GOT3 (cell line): ENCODE measurements at places on chromosomes 6 and 20.

- DNase-seq: no peak
Observed at GRCh38 chr6:29723666-29724588, 693 bp downstream of the HLA-F start.

DNA sequence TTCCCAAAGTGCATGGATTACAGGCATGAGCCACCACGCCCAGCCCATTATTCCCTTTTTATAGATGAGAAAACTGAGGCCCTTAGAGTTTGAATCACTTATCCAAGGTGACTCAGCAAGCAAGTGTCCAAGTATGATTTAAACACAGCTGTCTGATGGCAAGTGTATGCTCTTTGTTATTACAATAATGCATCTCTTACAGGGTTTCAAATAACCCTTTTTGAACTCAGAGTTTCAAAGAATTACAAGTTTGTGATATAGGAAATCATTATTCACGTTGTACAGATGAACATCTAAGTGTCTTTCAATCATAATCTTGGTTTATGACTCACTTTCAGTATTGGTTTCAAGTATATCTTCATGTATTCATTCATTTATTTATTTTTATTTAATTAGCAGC lies 63.0 kb downstream of the CD83 start:
- no peak for DNase-seq

DNA sequence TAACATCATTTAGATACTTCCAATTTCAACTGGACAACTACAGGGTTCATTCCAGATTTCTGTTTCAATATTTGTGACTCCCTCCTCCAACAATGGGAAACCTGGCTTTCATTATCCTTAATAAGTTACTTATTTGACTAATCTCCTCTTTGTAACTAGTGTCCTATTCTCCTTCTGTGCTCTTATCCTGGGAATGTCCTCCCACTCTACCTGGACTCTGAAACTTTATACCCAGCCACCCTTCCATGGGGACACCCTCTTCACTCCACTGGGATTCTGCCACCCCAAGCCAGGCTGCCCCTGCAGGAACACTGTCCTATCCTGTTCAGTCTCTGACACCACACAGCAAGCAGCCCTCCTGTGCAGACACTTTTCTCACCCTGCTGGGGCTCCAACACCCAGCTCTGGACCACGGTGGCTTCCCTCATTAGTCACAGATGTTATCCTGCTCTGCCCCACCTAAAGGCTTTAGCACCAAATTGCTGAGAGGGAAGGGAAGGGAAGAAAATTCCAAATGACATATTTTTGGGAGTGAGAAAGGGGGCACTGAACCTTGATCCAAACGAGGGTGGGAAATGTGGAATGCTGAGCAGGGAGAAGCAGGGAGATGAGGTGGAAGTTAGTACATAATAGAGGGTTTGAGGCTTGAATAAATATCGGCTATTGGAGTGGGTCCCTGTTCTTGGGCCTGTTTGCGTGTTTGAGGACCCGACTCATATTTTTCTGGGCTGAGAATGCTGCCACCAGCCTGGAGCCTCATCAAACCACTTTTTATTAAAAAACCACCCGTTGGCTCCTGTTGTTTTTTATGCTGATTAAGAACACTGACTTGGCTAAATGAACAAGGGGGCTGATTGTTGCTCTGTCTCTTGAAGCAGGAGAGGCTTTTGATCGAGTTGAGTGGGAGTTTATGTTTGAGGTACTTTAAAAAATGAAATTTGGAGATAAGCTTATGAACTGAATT lies 54.0 kb upstream of the AKIRIN2 start:
- DNase-seq: no peak

DNA sequence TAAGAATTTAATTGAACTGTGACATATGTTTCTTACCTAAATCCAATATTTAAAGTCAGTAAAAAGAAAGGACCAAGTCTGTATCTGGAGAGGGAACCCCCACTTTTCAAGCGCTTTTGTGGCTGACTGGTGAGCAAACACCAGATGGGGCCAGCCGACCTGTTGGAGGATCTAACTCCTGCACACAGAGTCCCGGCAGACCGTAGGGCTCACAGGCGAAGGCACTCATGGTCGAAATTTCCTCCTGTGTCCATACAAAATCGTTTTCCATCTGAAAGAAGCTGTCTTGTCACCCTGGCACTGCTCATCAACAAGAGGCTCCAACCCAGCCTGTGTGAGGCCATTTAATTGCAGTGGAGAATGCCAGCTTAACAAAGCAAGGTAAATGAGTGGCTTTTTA lies 94.0 kb downstream of the SCML4 start:
- no peak for DNase-seq

GRCh38 chr6:41618598-41618997 lies 19.7 kb upstream of the MDFI start:
- no peak for DNase-seq

DNA sequence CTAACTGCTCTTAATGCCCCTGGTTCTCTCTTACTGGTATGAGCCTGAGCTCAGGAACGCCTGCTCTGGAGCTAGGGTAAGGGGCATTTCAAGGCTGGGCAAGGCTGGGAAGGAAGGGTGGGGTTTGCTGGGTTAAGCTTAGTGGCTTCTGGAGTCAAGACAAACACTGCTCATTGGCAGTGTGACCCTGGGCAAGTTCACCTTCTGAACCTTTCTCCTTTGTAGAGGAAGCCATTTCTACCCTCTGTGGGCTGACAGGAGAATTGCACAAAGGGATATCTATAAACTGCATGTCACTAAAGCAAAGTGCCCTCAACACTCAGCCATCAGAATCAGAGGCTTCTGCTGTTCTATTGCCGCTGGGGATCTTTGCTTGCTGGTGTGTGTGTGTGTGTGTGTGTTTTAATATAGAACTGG lies 20.3 kb upstream of the LRRN4 start:
- DNase-seq: no peak

- DNase-seq: no peak
Observed at GRCh38 chr6:41560431-41561192, 14.4 kb downstream of the FOXP4 start.

GRCh38 chr6:156977527-156978291 lies 200.5 kb downstream of the ARID1B start:
- no peak for DNase-seq

GRCh38 chr6:157989541-157990289 lies 8.1 kb downstream of the SYNJ2 start:
- no peak for DNase-seq

DNA sequence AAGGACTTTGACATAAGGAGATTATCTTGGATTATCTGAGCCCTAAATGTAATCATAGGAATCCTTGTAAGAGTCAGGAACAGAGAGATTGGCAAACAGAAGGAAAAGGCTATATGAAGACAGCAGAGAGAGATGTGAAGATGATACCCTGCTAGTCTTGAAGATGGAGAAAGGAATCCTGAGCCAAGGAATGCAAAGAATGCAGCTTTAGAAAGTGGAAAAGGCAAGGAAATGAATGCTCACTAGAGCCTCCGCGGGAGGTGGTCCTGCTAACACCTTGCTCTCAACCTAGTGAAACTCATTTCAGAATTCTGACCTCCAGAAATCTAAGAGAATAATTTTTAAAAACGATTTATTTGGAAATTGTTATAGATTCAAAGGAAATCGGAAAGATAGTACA lies 117.1 kb downstream of the TBXT start:
- DNase-seq: no peak

GRCh38 chr6:1641343-1641885 lies 31.7 kb downstream of the FOXC1 start:
- no peak for DNase-seq

DNA sequence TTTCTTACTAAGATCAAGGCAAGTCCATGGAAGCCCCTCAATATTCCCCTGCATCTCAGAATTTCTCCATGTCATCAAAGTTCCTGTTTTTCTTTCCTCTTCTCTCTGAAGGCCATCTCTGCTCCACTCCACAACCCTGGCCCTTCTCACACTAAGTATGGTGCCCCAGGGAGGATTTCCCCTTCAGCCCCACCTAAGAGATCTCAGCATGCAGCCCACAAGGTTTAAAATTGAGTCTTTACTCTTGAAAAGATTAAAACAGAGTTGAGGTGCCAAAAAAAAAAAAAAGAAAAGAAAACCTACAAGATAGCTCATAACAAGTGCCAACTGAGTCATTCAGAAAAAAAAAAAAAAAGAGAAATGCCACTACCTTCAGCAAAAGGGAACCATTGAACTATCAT lies 36.5 kb upstream of the TNFAIP3 start:
- no peak for DNase-seq

DNA sequence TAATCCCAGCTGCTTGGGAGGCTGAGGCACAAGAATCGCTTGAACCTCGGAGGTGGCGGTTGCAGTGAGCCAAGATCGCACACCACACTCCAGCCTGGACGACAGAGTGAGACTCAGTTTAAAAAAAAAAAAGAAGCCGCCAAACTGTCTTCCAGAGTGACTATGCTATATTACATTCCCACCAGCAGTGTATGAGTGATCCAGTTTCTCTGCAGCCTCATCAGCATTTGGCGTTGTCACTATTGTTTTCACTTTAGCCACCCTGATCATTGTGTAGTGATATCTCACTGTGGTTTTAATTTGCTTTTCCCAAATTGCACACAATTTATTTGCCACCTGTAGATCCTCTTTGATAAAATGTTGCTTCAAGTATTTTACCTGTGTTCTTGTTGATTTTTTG lies 6.0 kb upstream of the AKAP12 start:
- no peak for DNase-seq

DNA sequence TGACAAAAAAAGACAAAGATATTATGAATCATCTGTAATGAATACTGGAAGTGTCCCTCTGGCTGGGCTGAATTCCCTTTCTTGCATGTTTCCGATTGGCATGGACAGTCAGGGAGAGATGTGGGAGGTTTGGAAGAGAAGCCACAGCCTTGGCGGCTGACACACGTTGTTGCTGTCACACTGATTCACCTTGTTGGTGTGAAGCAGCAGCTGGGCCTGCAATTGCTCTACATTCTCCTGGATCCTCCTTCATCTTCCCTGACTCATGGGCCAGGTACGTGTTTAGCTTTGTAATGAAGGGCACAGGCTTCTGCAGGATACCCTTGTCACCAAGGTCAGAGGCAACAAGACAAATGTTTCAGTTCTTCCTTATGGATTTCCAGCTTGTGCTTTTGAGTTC lies 13.4 kb upstream of the SMIM8 start:
- no peak for DNase-seq

DNA sequence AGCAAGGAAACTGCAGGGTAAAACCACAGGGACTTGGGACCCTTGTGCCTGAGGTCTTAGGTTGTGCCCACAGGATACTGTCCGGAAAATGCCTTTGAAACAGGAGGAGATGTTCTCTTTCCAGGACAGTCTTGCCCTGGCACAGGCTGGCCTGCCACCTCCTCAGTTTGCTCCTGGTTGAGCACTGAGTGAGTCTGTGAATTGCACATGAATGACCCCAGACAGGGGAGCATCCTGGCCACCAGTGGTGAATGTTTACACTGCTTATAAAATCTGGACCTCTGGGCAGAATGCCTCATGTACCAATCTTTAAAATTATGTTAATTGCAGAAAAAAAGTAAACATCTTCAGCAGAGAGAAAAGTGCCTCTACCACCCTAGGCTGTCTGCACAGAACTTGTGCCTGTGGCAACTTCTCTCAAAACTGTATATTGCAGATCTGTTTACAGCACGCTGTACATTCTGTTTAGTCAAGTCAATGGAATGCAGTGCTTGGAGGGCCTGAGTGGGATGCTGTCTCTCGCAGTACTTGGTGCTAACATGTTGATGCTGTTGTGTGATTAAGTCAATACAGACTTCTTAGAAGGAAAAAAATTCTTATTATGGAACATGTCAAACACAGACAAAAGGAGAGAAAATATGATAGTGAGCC lies 242.1 kb downstream of the SOD2 start:
- DNase-seq: no peak

GRCh38 chr6:119527231-119527578 lies 177.6 kb upstream of the MAN1A1 start:
- DNase-seq: no peak
